Stimulated activated CD4-positive, alpha-beta T cell treated with anti-CD3 and anti-CD28 coated beads, Interleukin-1b, Interleukin-23, amount 100 ng/mL, for 1 hour (primary cell): ENCODE measurements at places on chromosomes 11 and 22.

DNA sequence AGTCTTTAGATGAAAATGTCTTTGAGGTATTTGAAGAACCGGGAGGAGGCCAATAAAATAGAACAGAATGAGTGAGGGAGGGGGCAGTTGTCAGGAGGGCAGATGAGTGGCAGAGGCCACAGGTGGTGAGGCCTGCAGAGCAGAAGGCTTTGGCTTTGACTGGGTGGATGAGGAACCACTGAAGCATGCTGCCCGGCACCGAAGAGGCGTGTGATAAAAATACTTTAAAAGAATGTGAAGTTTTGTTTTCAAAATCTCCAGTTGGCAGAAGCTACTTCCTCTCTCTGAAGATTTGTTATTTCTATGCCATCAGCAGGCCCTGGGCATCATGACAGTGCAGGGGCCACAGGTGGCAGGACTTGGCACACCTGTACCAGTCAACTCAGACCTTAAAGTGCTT lies 6.3 kb downstream of the MS4A12 start:
- no peak for DNase-seq

- no peak for DNase-seq
Observed at GRCh38 chr11:20161923-20162744, 1.9 kb upstream of the DBX1 start.

- no peak for DNase-seq
Observed at GRCh38 chr11:1126935-1127663, 30.7 kb upstream of the MUC5AC start.

DNA sequence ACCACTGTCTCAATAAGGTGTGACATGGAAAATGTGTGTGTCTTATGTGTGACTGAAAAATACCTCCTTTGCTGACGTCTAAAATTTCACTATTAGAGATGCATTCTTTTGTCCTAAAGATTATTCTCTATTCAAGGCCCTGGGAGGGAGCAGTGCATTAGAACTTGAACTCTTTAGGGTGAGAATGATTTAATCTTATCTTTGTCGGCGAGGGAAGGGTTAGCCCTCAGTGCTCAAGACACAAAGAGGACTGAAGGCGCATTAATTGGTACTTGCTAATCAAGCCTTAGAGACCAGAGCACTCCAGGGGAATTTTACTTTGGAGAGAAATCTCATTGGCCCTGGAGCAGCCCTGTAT lies 29.8 kb upstream of the PLET1 start:
- no peak for DNase-seq

- DNase-seq, result no peak
Observed at GRCh38 chr11:119964136-119965025, 173.5 kb downstream of the TRIM29 start.

DNA sequence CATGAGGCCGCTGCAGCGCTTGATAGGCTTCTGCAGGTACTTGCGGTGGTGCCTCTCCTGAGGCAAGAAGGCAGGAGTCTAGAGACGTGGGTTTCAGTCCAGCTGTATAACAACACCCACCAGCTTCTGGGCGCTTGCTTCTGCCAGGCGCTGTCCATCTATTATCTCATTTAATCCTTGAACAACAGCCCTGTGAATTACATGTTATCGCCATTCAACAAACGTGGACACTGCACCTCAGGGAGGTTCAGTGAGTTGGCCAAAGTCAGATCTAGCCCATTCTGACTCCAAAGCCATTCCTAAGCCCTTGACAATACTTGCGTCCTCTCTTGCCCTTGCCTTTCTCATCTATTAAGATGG lies 436 bp upstream of the FAM181B start:
- no peak for DNase-seq

- DNase-seq, result no peak
Observed at GRCh38 chr11:95541715-95542114, 247.9 kb downstream of the FAM76B start.

GRCh38 chr22:43891360-43892182 lies at the start of gene PNPLA5:
Gene PNPLA5, minus strand, starts transcription at chr22:43892013. Its CDS starts 133 bp downstream, at chr22:43891880.
- no peak for DNase-seq

- no peak for DNase-seq
Observed at GRCh38 chr11:46916286-46917108, 1.9 kb downstream of the LRP4 start.

GRCh38 chr11:86746514-86746913 lies 53.8 kb upstream of the PRSS23 start:
- no peak for DNase-seq

DNA sequence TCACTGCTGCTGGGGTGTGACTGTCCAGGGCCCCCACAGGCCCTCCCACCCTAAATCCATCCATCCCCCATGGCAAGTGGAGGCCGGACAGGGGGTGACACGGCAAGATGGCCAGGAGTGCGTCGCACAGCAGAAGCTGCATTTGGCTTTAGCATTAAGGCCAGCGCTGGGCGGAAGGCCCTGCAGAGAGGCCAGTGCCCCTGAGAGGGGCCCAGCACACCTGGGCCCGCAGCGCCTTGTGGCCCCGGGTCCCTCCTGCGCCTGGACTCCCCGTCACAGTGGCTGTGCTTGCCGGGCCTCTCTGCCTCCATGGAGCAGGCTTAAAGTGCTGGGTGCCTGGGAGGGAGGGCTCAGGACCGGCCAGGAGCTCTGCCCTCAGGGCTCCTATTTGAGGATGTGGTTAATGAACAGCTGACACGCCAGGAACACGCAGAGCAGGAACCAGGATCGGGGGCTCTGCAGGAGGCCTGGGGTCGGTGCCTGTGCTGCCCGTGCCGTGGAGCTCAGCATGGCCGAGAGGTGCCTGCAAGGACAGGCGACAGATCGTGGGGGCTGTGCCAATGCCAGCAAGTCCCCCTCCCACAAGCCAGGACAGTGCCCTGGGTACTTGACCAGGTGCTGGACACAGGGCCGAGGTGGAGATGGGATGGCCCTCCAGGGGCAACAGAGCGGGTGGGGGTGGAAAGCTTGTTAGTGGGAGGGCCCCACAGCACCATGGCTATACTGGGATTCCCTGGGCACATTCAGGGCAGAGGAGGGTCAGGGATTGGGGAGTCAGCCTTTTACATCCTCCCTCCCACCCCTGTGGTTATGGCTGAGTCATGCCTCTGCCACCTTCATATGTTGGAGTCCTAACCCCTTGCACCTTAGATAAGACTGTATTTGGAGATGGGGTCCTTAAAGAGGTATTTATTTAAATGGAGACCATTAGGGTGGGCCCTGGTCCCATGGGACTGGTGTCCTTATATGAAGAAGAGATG lies 30.9 kb upstream of the CARS1 start:
- no peak for DNase-seq

DNA sequence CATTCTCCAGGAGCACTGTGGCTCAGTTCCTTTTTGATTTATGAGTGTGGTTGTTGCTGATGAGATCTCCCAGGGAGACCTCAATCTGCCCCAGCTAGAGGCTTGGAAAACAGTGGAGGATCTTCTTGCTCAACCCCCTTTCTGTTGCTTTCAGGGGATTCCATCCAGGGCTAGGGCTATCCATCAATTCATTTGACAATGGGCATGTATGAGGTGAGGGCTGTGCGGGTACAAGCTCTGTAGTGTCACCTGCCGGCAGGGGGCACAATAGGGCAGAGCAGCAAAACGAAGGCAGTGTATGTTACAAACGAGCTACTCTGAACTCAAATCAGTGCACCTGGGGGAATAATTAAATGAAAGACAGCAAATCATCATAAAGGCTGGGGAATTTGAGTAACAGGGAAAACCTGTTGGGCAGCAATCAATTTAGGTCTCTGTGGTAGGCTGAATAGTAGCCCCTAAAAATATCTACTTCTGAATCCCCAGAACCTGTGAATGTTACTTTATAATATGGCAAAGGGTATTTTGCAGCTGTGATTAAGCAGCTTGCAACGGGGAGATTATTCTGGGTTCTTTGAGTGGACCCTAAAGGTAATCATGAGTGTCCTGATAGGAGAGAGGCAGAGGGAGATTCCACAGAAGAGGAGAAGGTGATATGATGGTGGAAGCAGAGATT lies 170.3 kb upstream of the ZBED5 start:
- peak; percentile 60 for DNase-seq

DNA sequence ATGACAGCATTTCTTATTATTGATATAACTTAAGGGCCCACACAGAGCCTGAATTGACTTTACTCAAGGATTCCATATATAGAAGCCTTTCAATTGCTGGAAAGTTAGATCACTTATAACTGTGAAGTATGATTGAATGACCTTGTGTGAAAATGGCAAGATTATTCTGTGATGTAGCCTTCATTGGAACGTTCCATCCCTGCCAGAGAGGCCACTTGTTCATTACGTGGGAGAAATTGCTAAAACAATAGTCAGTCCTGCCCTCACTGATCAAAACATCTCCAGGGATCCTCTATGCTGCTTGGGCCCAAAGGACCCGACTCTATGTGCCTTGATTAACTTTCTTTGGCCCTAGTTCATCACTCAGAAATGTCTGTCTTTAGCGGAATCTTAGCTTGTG lies 159.5 kb upstream of the BLID start:
- DNase-seq, result no peak

GRCh38 chr22:31122532-31123291 lies at the start of gene INPP5J:
Gene INPP5J, plus strand, starts transcription at chr22:31122966. Its CDS starts 49 bp downstream, at chr22:31123015.
- no peak for DNase-seq
